ENCODE measurements at places on chromosomes 2 and 18.

GRCh38 chr2:98180456-98180855 is 93.5 kb downstream of the VWA3B start:
- DNase-seq = no peak

DNA sequence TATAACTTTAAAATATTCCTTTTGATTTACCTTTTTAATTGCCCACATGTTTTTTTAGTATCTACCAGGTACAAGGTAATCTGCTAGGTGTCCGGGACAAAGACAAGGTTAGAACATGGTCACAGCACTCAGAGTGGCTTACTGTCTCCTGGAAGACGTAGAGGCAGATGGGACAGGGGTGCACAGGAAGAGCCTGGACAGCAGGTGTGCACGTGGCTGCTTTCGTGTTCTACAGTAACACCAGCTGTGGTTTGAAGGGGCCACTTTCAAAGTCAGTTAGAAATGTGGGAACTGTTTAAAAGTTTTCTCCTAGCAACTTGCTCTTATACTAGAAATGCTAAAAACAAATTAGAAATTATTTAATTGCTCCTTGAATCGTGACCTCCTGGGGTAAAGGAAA is 102.9 kb upstream of the ALPP start:
- DNase-seq = no peak

- DNase-seq = no peak
Observed at GRCh38 chr2:16629044-16629443, 36.6 kb downstream of the CYRIA start.

DNA sequence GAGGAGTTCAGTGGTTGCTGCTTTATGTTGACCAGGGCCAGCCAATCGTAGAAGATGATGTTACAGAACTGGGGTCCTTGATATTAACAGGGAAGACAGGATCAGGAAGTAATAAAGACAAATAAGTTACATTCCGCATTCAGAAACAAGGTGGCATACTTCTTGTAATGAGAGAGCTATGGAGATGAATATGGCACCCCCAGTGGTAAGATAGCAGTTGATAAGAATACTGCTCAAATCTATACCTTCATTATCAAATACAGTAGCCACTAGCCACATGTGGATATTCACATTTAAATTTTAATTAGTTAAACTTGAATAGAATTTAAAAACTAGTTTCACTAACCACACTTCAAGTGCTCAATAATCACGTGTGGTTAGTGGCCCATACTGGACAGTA is 290.4 kb upstream of the RBMS1 start:
- no peak for DNase-seq

DNA sequence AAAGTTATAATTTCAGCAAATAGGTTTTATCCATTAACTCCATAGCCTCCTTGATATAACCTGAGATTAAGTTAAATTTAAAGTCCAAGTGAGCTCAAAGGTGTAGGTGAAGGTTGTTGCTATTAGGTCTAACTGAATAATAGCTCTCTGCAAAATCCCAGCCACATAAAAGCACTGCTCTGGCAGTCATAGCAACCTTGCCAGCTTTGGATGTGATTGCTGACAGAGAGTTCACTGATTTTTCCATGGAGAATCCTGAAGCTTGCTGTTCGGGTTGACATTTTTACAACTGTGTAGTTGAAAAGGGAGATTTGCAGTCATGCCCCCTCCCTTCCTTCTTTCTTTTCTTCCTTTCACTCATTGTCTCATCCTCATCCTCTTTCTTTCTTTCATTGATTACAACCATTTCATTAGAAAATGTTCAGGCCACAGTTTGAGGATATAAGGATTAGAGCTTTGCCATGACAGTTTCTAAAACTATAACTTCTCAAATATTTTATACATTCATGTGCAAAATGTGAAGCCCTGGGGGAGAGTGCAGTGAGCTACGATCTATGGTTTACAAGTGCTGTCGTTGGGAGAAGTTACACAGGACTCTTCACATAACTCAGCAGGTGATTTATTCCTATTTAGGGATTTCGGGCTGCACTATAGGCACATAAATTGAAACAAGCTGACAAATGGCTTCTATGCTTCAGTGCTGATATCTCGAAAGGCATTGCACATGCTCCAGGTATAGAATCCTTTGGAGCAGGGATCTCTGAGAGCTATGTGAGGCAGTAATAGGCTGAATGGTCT is 193.8 kb downstream of the LRRTM4 start:
- DNase-seq = no peak

- DNase-seq = no peak
Observed at GRCh38 chr18:41324934-41325333, 630.1 kb upstream of the PIK3C3 start.

GRCh38 chr2:240298117-240298790 is 137.2 kb upstream of the GPC1 start:
- no peak for DNase-seq

DNA sequence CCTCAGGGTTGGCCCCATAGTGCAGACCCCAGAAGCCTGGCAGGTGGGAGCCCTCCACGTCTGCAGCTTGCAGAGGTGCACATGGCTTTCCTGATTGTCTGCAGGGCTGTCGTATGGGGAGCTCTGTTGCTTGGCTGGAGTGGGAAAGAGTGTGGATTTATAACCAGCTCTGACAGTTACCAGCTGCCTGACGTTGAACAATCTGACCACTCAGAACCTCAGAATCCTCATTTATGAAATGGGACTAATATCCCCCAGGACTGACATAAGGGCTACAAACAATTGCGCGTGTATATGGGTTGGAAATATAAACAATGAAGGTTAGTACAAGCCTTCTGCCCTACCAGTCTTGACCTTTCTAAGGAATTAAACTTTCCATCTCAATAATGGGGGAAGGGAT is 13.9 kb upstream of the PXDN start:
- DNase-seq = no peak

- no peak for DNase-seq
Observed at GRCh38 chr18:23057096-23057495, 78.2 kb upstream of the CABLES1 start.

- no peak for DNase-seq
Observed at GRCh38 chr2:195662138-195662537, 5.1 kb downstream of the SLC39A10 start.

DNA sequence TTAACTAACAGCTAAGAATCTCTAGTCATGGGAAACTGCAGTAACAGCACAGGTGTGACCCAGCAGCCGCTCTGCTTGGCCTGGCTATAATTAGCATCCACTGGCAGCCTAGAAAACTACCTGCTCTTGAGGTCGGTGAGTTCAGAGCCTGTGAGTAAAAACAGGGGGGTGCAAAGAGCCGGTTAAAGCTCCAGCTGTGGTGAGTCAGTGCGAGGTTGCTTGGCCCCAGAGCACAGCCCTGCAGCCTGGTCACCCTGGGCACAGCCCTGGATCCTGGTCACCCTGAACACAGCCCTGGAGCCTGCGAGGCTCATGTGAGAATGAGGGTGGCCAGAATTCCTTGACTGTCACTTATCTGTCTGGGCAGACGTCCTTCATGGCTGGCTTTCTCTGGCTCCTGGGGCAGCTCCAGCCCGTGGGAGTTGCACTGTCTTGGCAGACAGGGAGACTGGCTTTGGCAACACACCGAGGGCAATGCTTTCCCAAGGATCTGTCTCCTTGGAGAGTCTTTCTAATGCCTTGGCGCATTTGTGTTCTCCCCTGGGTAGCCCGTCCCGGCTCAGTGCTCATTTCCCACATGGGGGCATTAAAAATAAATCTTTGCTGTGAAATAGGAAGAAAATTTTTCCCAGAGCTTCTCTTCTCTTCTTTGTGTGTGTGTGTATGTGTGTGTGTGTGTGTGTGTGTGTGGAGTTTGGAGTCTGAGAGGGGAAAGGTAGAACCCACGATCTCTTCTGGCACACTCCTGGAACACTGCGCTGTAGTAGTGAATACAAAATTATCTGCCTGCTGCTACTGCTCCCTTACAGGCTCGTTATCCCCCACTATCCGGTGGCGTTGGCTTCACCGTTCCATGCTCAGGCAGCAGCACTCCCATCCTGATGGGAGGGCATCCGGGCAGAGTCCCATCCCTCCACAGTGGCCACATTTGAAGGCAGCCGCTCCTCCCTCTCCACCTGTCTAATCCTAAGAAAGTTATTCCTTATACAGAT is 250.2 kb upstream of the MEX3C start:
- DNase-seq = no peak

GRCh38 chr2:10303181-10303693 is 533 bp downstream of the HPCAL1 start:
- DNase-seq = no peak

- no peak for DNase-seq
Observed at GRCh38 chr18:25340762-25341161, 11.2 kb downstream of the ZNF521 start.

- no peak for DNase-seq
Observed at GRCh38 chr2:68811364-68811763, 59.8 kb downstream of the BMP10 start.

GRCh38 chr2:68465081-68465916 is 1.8 kb downstream of the FBXO48 start:
- DNase-seq = no peak

- DNase-seq = peak; percentile 73
Observed at GRCh38 chr2:205868773-205869333, 186.6 kb downstream of the NRP2 start.

DNA sequence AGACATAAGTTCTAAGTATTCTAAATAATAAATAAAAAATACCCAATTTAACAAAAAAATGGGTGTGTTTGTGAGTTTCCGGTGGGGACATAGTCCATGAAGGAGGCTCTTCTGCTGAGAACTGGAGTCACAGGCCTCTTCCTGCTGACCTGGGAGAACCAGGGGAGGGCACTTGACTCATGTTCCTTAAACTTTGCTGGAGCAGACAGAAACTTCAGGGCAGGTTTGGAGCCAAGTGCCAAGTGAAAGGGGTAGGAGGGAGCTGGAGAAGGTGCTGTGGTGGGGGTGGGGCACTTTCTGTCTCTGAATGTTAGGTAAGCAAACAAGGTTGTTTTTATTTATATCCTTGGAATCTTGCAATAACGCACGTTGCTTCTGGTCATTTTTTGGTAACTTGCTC is 78.8 kb upstream of the TTN start:
- DNase-seq = no peak

- DNase-seq = peak; percentile 38
Observed at GRCh38 chr2:217886720-217887309, 116.0 kb downstream of the TNS1 start.

DNA sequence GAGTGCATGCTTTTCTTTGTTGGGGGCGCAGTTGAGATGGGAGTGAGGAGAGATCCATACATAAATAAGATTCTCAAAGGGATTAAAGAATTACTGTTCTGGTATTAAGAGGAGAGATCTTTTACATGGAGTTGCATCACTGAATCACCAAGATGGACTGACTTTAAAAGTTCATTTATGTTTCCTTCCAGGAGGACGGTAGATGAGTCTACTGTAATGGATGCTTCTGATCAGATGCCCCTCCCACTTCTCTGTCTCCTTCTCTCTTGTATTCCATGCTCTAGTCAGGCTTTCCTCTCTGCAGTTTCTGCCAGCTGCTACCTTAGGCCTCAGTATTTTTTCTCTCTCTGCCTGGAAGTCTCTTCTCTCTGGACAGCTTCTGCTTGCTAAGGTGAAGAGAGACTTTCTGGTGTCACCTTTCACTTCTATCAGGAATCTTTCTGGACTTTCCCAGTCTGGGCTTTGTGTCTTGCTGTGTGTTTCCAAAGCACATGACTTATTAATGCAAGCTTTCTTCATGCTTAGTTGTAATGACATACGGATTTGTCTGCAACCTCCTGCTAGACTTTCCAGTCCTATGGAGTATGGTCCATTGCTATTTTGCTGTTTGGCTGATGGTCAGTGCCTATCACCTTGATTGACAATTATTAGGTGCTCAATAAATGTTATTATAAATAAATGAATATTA is 23.6 kb downstream of the FAM171B start:
- DNase-seq = no peak

DNA sequence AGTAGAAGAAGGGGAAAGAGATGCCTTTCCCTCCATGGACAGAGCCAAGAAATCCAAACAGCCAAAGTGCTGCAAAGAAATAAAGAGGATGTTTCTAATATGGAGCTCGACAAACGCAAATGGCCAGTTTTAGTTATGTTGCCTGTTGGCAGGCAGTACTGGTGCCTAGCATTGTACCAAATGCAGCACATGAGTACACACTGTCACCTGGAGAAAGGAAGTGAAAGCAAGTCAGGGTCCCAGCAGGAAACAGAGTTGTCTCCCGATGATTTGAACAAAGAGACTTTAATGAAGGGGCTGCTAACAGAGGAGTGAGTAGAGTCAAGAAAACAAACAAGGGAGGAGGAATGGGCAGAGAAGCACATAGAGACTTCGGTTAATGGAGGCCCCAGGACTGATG is 623.0 kb downstream of the BCL11A start:
- no peak for DNase-seq

DNA sequence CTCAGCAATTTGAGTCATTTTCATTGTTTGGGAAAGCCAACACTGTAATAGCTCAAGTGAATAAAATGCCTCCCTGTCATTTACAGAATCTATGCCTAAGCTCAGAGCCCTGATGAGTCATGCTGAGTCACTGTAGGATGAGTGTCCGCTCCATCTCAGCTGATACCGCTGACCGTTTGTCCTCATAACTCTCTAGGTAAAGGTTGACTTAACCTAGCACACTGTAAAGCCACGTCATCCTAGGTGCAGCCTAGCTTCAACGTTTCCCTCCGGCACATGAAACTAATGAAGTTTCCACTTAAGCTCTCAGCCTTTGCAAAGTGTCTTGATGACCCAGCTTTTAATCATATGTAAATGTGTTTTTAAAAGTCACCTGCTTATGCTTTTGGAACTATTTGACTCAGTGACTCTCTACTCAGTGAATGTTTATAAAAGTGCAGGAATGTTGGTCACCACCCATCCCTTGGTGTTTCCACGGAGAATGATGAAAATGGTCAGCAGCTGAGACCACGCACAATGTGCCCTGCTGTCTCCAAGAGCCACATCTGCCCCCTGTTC is 154.0 kb downstream of the PMAIP1 start:
- peak; percentile 79 for DNase-seq

DNA sequence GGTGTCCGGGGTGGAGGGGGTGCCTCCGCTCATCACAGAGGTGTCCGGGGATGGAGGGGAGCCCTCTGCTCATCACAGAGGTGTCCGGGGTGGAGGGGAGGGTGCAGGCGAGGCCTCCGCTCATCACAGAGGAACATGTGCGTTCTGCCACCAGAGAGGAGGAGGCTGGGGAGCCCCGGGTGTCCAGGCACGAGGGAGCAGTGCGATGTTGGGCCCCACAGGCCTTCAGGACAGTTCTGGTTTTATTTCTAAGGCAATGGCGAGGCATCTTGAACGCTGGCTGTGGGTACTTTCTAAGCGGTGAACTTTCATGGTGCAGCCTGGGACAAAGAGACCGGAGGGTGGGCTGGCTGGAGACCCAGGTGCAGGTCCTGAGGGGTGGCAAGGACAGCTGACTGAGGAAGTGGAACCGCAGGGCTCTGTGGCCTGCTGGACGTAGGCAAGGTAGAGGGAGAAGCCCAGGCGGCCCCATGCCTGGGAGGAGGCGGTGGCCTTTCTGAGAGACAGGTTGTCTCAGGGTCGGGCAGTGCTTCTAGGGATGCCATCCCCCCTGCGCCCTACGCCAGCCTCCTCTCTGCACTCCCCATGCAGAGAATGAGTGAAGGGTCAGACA is 196.6 kb upstream of the SALL3 start:
- DNase-seq = no peak
